Head of caudate nucleus (tissue), 42 donors: ENCODE measurements at places on chromosomes 12 and 14.

DNA sequence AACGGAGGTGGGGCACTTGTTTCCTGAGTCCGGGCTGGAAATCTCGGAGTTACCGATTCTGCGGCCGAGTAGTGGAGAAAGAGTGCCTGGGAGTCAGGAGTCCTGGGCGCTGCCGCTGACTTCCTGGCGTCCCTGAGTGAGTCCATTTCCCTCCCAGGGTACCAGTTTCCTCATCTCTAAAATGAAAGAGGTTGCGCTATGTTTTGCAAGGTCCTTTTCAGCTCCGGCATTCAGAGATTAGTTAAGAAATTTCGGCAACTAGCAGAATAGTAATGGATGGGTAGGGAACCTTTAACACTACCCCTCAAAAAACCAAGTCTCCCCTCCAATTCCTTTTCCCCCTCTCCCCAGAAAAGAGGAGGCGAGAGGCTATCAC, 724 bp downstream of the BLOC1S1 start:
- DNase-seq: no peak

GRCh38 chr12:666766-667308, 3.6 kb upstream of the NINJ2 start:
- DNase-seq: no peak

DNA sequence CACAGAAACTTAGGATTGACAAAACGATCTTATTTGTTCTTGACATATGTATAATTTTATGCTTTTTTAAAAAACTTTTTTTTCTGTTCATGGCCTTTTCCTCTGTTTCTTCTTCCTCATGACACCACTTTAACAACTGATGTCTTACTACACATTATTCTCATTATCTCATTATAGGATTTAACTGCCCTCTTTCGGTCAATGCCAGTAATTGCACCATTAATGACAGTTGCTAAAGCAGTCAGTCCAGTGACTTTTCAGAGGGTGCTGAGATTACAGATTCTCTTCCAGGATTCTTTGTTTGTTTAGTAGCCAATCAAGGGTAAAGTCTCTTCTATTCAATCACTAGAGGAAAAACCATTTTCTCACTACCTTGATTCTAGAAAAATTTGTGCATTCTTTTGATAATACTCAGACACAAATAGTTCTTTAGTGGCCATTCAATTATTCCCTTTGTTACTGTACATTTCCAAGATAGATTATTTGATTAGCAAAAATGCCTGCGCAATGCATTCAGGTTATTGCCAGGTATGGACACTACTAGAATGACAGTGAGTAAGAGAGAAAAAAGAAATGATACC, 50.1 kb downstream of the KLRG1 start:
- DNase-seq: peak; percentile 28

DNA sequence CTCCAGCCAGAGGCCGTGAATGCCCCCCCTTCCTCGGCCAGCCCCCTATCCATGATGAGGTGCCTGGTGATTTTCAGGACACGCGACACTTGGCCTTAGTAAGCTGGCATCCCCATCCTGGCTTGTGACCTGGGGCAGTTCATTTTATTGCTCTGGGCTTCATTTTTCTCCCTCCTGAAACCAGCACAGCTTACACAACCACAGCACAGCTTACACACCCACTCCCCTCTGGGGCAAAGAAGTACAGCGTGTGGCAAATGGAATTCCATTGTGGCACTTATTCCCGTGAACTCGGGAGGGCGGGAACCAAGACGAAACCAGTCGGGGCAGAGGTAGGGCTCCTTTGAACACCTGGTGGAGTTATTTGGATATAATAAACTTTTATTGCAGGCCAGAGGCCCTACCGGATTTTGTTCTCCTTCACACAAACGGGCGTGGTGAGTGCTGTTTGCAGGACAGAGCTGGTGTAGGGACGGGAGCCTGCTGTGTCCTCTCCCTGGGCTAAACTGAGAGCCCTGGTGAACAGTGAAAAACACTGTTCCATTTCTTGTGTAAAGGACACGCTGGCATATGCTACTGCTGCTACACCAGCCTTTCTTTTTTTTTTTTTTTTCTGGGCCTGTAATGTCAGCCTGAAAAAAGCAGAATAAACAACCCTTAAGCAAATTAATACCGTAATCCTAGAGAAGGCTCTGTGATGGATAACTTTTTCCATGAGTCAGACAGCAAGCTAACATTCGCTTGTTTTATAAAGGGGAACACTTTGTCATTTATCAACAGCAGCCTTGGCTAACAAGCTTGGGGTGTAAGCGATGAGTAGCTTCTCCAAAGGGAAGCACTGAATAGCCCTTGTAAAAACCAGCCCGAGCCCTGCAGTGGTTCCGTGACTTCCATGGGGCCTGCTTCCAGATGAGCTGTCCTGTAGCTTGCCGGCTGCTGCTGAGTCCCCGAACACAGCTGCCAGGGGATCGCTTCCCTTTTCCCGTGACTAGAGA, 29.3 kb downstream of the CD9 start:
- peak; percentile 84 for DNase-seq

DNA sequence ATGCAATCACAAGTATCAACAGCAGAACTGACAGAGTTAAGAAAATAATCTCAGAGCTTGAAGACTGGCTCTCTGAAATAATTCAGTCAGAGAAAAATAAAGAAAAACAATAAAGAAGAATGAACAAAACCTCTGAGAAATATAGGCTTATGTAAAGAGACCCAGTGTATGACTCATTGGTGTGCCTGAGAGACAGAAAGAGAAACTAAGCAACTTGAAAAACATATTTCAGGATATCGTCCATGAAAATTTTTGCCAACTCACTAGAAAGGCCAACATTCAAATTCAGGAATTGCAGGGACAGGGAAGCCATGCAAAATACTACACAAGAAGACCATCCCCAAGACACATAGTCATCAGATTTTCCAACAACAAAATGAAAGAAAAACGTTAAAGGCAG, 56.2 kb downstream of the APOBEC1 start:
- DNase-seq: no peak

- DNase-seq: peak; percentile 67
Observed at GRCh38 chr12:108846290-108846701, 11.1 kb downstream of the SSH1 start.

DNA sequence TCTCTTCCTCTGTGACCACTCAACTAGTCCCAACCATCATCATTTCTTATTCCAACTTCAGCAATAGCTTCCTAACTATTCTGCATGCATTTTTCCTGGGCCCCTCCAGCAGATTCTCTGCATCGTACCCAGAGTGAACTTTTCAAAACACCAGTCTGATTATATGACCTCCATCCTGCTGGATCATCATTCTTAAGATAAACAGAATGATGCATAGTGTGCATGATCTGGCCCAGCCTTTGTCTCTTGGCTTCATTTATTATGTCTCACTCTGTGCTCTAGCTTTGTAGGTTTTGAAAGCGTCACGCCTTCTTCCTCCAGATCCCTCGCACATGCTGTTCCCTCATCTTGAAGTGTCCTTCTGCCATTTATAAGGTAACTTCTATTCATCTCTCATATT, 46.3 kb upstream of the SLC38A4 start:
- no peak for DNase-seq

- no peak for DNase-seq
Observed at GRCh38 chr12:31234053-31234840, 91.7 kb downstream of the SINHCAF start.

GRCh38 chr12:57638096-57638495, 5.1 kb upstream of the B4GALNT1 start:
- no peak for DNase-seq

DNA sequence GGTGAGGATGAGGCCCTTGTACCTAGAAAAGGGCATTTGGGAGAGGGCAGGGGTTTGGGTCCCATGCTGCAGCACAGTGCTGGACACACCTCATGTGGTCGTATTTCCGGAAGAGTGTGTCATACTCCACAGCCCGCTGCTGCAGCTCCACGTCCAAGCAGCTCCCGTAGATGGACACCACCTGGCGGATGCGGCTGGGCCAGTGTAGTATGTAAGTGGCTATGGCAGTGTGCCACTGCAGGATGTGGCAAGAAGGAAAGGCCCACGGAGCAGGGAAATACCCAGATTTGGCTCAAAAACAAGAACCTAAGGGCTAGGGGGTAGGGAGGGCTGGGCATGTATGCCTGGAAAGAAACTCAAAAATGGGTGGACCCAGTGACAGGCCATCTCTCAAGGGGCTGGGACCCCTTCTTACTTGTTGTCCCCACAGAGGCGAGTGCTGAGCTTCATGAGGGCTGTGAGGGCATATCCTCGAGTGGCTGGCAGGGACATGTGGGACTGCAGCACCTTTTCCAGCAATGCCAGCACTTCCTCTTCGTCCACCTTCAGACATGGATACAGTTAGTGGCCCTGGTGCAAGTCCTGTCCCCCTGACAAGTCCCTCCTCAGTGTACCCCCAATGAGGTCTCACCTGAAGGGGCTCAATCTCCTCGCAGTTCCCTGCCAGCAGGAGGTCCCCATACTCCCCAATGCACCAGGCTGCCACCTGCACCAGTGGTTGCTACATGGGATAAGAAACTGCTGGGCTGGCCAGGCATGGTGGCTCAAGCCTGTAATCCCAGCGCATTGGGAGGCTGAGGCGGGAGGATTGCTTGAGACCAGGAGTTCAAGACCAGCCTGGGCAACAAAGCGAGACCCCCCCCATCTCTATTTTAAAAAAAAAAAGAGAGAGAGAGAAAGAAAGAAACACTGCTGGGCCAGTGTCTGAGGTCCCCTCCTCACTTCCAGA, 5.4 kb downstream of the AP1G2 start:
- no peak for DNase-seq

GRCh38 chr12:124913474-124914391, 717 bp downstream of the UBC start:
- peak; percentile 85 for DNase-seq

GRCh38 chr14:23443881-23444280, 8.4 kb upstream of the MYH7 start:
- DNase-seq: no peak

DNA sequence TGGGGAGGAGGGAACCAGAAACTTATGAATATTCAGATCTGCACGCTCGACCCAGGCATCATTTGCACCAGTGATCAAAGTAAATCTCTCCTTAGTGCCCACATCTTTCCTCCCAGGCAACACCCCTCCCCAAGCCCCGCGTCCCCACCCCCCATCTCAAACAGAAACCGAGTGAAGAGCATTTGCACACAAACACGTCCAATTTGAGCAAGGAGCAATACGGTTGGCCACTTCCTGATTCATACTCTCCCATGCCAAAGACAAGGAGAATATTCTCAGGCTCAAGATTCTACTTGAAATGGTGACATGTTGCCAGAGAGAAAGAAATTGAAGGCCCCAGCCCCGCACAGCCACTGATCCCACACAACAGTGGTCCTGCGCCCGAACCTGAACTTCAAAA, 7.1 kb downstream of the FOXN3 start:
- no peak for DNase-seq

DNA sequence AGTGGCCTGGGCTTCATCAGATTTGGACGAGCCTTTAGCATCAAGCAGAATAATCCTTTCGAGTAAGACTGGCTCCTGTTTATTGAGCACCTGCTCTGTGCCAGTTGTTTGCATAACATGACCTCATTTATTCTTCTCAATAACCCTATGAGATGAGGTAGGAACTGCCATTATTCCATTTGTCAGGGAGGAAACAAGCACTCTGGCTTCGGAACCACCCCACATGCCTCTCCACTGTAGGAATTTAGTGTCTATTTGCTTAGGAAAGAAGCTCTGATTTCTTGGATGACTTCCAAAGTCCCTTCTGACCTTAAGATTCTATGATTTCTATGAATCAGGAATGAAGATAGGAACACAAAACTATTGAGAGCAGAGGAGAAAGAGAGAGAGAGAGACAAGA, 11.0 kb downstream of the SAMD4A start:
- no peak for DNase-seq

GRCh38 chr12:117533687-117534086, 172.3 kb upstream of the NOS1 start:
- DNase-seq: no peak

- no peak for DNase-seq
Observed at GRCh38 chr12:11716794-11717518, 67.5 kb downstream of the ETV6 start.

GRCh38 chr14:68809524-68809923, 16.7 kb upstream of the ZFP36L1 start:
- DNase-seq: no peak

DNA sequence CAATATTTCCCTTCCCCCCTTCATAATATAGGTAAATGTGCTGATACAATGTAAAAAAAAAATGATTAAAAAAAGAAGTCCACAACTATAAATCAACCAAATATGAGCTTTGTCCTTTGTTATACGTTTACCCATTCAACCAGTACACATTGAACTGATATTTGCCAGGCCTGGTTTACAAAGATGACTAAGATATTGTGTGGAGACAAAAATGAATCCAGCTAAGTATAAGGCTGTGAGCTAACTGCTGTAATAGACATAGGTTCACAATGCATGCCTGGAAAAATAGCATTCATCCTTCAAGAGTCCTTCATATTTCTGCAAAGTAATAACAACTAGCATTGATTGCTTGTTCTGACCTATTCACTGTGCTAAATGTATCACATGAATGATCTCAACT, 6.9 kb downstream of the C12orf56 start:
- no peak for DNase-seq

DNA sequence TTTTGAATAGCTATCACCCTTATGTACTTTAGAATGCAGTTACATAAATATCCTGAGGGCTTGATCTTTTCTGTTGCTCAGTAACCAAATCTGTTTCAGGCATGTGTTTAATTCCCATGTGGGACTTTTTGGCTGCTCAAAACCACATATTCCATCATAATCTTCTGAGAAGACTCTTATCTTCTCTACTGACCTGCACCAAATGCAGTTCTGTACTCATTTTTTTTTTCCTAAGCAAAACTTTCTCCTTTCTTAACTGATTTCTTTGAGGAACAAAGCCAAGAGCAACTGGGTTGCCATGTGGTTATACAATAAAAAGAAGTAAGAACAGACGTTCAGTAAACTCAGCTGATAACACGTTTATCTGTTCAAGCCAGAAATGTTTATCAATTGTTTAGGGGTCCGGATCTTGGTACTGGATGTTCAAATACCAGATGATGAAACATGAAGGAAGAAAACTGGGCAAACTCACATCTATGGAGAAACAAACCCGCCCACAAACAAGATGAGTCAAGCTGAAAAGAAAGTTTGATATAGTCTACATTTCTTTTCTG, 50.1 kb downstream of the TMEM132C start:
- no peak for DNase-seq

GRCh38 chr14:99479906-99480869, at the start of gene SETD3:
TSS of gene SETD3 (minus strand) at chr14:99480859. CDS start at chr14:99465805, 15,054 bp downstream.
- DNase-seq: peak; percentile 49

DNA sequence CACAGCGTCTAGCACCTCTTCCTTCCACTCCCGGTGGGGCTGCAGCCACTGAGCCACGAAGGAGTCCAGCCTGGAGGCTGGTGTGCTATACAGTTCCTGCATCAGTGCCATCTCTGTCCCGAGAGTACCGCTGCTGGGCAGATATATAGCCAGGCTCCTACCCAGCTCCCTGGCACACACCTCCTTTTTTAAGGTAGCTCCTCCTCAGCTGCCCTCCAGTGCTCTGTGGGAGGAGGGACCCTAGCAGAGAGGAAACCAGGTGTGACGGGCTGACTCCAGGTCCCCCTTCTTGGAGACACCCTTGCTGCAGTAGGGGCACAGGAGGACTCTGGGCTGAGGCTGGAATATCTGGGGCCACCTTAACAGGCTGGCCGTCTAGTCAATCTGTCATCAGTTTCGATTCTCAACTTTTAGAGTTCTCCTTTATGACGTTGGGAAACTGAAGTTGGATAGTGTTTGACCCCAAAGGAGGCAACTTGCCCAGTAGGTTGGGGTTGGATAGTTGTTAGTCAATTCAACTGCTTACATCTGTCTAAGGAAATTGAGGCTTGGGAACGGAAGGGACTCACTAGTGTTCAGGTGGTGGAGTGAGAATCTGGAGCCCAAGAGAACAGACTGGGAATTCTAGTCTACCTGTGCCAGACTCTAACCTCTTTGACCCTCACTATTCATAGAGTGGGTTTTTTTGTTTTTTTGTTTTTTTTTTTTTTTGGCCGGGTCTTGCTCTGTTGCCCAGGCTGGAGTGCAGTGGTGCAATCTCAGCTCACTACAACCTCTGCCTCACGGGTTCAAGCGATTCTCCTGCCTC, at the start of gene OASL:
OASL (minus strand) TSS at position 386 of the 808 bp plus-strand sequence; CDS start at position 111, 275 bp downstream.
- no peak for DNase-seq
